CD4-positive, alpha-beta T cell treated with Interleukin-2 at 100 ng/mL for 4 hours (primary cell): ENCODE measurements at places on chromosomes 4 and X.

DNA sequence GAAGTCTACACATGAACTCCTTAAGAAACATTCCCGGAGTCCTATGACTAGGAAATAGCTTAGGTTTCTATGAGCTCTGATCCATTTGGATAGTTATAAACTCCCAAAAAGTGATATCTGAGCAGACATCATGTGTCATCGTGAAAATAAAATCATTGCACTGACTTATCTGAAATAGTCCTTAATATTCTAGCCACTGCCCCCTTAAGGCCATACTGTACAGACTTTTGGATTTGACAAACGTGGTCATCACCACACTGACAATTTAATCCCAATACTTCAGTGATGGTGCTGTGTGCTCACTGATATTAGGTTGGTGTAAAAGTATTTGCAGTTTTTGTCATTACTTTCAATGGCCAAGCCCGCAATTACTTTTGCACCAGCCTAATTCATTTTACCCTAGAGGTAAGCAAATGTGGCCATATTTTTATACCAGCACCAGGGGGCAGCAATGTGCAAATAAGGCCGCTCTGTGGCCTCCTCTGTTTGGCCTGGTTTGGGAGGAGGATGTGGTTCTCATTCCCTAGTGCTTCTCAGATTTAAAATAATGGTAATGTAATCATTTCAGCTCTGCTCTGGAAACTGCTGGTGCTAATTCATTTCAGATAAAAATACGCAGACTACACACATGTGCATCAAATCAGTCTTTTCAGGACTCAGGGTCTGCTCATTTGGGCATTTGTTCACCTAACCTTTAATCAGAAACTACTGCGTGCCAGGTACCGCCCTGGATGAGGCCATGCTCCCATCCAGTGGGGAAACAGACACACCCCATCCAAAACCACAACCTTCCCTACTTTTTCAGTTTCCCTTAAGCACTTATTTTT, 196.4 kb upstream of the C1QTNF7 start:
- peak; percentile 79 for DNase-seq

GRCh38 chr4:22850630-22851029, 157.9 kb downstream of the GBA3 start:
- DNase-seq, result no peak

DNA sequence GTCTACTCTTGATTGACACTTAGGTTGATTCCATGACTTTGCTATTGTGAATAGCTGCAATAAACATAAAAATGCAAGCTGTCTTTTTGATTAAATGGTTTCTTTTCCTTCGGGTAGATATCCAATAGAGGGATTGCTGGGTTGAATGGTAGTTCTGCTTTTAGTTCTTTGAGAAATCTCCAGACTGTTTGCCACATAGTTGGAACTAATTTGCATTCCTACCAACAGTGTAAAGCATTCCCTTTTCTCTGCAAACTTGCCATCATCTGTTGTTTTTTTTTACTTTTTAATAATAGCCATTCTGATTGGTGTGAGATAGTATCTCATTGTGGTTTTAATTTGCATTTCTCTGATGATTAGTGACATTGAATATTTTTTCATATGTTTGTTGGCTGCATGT, 122.2 kb upstream of the PRKG2 start:
- DNase-seq, result no peak

GRCh38 chr4:108820492-108821350, 57.9 kb upstream of the ETNPPL start:
- DNase-seq, result no peak

GRCh38 chr4:155522201-155522600, 144.4 kb upstream of the GUCY1A1 start:
- no peak for DNase-seq

- DNase-seq, result no peak
Measured at GRCh38 chrX:134603806-134604700, 54.2 kb downstream of the PLAC1 start.

GRCh38 chr4:48565362-48566033, 75.4 kb downstream of the ZAR1 start:
- DNase-seq, result no peak

DNA sequence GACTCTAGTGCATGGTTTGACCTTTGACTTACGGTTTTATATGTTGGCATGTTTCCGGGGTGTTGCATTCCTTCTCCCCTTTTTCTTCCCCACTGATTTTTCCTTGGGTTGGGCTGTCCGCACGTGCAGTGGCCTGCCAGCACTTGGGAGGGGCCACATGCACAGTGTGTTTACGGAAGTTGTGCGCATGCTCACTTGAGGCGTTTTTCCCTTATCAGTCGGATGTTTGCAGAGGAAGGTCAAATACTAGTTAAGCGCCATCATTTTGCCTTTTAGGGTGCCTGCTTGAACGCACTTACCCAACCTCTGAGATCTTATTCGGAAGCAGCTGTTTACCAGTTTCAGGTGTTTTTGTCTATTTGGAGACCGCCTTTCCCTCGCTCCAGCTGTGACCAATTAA, 653.9 kb upstream of the AADAT start:
- no peak for DNase-seq

DNA sequence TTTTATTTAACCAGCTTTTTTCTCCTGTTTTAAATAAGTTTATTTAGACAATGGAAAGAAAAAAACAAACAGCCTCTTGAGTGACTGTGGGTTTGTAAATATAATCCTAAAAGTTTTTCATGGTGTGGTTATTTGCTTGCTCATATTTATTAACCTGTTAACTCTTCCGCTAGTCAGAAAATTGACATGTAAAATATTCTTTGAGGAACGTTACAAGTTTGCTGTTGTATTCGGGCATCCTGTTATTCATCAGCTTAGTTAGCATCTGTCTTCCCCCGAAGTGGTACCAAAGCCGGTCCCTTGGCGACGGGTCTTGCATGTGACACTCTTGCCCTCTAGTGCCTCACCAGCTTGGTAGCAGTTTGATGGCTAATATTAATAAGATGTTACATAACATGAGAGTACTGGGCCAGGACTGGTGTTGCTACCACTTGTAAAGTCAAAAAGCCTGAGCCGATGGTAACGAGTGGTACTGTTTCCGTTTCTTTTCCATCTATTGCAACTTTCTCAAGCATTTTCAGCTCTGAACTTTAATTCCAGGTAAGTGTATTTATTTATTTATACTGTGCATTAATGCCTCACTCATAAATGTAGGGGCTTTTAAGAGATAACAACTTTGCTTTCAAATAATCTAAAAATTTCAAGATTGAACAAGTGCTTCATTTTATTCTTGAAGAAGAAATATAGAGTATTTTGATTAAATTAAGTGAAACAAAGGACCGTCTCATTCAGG, at the start of gene NDST3:
Gene NDST3, plus strand, starts transcription at position 434 of the 733 bp plus-strand sequence. CDS start 19,425 bp downstream, outside the sequence.
- no peak for DNase-seq

- no peak for DNase-seq
Measured at GRCh38 chr4:153773236-153773690, 13.4 kb upstream of the RNF175 start.

- no peak for DNase-seq
Measured at GRCh38 chrX:42090395-42090794, 167.0 kb upstream of the CASK start.

DNA sequence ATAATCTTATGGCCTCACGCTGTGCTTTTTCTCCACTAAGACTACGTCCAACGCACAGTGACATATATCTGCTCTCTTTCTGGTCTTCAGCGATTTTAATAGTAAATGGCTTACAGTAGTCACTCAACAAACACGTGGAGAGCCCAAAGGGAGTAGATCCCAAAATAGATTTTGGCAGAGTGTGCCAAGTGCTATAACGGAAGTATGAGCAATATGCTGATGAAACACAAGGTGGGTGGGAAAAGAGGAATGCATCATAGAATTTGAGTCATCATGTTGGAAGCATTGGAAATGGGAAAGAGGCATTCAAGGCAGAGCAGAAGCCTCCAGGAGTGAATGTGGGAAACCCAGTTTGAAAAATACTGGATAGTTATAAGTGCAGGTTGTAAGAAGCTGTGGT, 129.1 kb upstream of the LDB2 start:
- no peak for DNase-seq

GRCh38 chr4:77113069-77113468, 37.3 kb upstream of the CCNI start:
- DNase-seq, result no peak

DNA sequence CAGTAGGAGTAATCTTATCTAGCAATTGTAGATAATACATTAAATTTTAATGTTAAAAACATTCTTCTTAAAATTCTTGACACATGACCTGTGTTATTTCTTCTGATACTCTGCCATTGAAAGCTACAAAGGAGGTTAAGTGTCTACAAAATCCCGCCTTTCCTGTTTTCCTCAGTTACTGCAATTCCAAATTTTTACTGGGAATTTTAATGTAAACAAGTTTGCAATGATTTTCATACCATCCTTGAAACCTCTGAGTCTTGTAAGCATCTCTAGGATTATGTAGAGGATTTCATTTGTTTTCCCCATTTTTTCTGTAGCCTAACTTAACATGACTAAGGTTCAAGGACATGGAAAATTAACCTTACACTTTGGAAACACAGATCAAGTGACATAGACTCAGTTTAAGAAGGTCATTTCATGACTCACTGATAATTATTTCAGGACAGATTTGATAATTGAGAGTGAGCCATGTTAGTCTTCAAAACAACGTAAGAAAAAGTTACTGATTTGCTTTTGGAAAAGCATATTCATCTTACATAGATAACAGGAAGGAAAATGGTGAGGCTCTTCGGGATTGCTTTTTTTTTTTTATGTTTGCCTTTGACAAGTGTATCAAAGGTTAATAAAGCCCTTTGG, 39.6 kb upstream of the PDLIM5 start:
- DNase-seq, result no peak

- no peak for DNase-seq
Measured at GRCh38 chr4:118033148-118034052, 886 bp upstream of the NDST3 start.

DNA sequence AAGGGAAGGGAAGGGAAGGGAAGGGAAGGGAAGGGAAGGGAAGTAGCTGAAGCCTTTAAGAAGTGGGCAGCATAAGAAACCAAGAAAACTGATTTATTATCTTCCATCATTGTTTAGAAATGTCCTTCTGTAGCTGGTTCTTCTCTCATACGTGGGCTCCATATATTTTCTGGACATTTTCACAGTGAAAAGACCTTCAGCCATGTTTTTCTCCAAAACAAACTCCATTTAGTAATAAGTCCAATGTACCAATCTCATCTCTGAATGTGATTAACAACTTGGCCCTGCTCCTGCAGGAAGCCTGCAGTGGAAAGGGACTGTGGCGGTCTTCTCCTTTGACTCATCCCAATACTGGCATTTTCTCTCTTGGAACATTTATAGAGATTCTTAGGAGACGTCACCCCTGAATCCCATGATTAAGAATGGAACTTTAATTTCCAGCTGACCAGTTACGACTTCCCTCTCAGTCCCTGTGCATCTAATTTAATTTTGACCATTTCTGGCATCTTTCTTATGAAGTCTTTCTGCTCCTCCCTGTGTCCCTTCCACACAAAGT, 96.6 kb upstream of the GUCY1A1 start:
- no peak for DNase-seq

GRCh38 chr4:96593422-96593821, 753.5 kb downstream of the PDHA2 start:
- no peak for DNase-seq

- no peak for DNase-seq
Measured at GRCh38 chrX:38634665-38635064, 73.3 kb downstream of the TSPAN7 start.

GRCh38 chrX:1462596-1463251, 10.0 kb upstream of the ASMTL start:
- peak; percentile 94 for DNase-seq

DNA sequence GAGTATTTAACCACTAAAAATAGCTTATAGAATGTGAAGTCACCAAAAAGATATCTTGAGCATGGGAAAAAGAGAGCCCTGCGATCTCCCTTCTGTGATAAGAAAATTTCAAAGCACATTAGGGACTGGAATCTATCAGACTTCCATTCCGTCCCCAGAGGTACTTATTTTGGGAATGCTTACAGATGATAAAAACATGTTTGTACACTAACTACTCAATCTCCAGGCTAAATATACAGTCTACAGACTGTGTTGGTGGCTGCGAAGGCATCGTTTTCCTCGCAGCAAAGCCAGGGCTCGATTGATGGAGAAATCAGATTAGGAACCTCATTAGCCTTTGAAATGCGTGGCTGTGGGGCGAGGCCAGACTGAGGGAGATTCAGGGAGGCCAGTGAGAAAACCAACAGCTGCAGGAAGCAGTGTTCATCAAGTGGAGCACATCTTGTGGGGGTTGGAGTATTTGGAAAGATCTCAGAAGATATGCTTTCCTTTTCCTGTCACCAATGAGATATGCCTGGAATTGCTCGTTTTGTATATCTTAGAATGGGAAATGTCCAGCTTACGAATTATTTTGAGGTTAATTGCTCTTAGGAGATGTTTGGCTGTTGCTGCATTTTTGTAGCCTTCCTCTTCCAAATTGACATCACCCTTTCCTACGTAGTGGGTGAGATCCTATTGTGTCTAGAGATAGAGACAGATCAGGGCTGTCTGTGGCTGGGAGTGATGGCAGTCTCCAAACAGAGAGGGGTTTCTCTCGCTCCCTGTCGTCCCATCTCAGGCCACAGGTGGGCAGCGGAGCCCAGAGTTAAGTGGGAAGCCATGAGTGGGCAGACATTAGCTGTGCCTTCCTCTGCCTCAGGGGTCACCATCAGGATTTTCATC, 224.9 kb upstream of the FAT1 start:
- DNase-seq, result no peak

DNA sequence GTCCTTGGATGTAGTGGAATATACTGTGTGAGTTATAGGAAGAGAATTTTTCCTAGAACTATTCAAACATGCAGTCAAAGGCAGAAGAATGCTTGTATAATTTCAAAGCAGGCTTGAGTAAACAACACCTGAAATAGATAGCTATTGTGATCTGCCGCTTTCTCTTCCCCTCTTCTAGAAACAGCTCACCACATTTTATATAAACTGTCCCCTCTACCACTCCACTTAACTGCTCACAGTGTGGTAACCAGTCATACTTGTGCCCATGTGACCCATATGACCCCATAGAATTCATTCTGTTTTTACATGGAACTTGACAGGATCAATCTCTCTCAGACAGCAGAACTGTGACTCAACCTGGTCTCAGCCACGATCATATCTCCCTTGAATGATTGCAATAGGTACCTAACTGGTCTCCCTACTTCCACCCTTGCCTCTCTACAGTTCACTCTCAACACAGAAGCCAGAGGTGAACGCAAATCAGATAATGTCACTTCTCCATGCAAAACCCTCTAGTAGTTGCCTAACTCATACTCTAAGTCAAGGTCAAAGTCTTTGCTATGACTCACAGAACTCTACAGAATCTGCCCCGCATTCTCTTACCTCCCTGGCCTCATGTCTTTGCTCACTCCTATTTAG, 85.6 kb upstream of the EFHC2 start:
- DNase-seq, result no peak

GRCh38 chr4:106347167-106347566, 21.4 kb downstream of the GIMD1 start:
- DNase-seq, result no peak

DNA sequence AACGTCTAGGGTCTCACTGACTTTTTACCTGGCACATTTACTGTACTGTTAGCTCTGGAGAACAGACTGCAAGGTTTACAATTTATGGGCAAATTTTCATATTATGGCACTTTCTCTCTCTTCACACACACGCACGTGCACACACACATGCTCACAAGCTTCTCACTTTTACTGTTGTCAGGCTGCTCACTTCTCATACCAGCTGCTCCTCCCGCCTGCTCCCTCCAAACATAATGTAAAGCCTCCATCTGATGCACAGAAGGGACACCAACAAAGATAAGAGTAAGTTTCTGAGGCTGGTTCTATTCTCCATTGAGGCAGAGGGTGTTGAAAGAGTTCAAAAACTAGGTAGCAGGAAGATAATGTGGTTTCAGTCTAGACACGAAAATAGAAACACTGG, 128.9 kb upstream of the DCLK2 start:
- DNase-seq, result no peak
